ENCODE measurements at places on chromosomes 16 and 17.
A peak's percentile ranks its signal among the peaks of the same experiment; 100 is the strongest.

DNA sequence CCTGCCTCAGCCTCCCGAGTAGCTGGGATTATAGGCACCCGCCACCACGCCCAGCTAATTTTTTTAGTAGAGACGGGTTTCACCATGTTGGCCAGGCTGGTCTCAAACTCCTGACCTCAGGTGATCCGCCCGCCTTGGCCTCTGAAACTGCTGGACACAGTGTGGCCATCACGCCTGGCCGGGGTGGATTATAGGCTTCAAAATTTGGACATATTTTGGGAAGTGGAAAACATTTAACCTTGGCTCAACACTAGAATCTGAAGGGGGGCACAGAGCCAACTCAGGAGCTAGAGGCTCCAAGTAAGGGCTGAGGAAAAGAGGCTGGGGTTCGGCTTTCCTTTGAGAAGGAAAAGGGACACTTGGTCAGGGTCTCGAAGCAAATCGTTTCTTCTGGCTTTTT is 2.2 kb upstream of the CDK5R1 start:
- no peak for DNase-seq

DNA sequence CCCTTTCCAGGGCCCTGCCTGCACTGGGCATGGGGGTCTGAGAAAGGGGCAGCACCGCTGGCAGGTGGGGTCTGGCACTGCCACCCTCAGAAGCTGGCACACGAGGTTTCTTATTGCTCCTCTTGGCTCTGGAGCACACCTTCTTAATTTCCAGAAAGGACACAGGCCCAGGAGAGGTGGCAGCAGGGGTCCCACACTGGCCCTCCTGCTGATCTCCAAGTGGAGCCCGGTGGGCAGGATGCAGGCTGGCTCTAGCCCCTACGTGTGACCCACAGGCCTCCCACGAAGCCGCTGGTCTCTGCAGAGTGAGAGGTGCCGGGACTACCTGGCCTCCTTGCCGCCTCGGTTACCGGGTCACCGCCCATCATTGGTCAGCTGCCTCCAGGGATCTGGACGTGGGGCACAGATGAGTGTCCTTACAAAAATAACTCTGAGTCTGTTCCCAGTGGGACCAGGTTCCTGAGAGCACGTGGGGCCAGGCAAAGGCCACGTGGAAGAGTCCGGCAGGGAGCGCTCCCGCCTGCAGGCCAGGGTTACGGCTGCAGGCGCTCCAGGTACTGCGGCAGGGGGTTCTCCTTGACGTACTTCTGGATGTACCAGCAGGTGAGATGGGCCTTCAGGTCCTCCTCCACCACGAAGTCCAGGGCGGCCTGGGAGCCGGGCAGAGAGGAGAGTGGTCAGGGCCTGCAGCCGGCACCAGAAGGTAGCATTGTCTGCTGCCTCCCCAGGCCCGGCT is 10.3 kb downstream of the NATD1 start:
- DNase-seq, result no peak

GRCh38 chr17:20300436-20300934 is 166.9 kb downstream of the LGALS9B start:
- DNase-seq, result no peak

DNA sequence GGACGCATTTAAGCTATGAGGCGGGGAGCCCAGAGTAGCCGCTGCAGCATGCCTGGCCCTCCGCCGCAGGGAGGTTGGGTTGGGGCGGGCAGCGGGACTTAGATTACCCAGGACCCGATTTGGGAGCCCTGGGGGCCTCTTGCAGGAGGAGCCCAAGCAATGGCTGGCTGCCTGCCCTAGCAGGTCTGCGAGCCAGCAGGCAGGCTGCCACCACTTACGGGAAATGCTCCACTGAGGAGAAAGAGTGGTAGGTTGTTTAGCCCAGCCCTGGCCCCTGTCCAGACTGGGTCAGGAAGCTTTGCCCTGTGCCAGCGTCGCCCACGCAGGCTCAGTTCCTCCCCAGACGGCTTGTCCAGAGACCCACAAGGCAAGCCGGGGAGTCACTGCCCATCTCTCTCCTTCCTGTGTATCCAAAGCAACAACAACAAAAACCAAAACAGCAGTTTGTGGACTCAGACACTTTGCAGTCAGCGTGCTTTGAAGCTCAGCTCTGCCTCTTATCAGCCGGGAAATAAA is 10.3 kb upstream of the TVP23A start:
- DNase-seq, result no peak

GRCh38 chr17:6796017-6796886 is 20.2 kb downstream of the FBXO39 start:
- peak; percentile 10 for DNase-seq

DNA sequence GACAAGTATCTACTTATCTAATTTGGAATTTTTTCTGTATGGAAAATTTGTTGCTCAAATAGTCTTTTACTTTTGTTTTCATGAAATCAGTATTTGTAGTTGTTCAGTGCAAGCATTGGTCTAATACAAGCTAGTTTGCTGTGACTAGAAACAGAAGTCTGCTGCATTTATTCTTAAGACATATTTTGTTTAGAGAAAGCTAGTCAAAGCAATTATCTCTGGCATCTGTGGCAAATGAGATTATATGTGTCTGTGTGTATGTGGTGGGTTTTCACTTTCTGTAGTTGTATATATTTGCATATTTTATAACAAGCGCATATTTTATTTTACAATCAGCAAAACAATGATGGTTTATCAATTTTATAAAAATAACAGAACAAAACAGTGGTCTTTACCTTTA is 96.0 kb upstream of the SIAH1 start:
- no peak for DNase-seq

GRCh38 chr16:11211061-11211976 is 44.7 kb downstream of the SOCS1 start:
- DNase-seq, result no peak

DNA sequence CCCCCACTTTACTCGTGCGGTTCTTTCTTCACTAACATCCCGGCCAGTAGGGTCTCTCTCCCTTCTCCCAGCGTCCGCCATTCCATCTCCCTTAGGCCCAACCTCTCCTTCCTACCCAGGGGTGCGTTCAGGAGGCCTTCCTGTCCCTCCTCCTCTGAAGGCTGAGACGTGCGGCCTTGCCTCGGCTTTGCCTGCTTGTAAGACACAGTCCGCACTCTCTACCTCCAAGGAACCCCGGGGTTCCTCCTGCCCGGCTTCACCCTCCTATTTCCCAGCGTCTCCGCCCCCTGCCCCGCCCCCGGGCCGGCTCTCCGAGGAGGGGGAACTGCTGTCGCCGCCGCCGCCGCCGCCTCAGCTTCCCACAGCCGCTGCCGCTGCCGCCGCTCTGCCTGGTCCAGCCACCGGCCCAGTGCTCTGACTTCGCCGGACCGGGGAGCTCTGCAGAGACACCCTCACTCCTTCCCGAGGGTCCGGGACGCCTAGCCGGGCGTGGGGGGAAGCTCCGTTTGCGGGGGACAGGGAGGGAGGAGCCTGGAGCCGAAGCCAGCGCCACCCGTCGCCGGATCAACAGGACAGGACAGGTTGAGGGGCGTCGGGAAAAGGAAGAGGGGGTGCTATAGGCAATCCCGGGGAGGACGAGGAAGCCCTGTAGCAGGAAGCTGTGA is 1.2 kb upstream of the FGF11 start:
- DNase-seq, result peak; percentile 26

GRCh38 chr17:55990332-55991006 is 162.8 kb upstream of the ANKFN1 start:
- DNase-seq, result no peak

GRCh38 chr16:87040169-87041117 is 276.7 kb downstream of the C16orf95 start:
- no peak for DNase-seq

DNA sequence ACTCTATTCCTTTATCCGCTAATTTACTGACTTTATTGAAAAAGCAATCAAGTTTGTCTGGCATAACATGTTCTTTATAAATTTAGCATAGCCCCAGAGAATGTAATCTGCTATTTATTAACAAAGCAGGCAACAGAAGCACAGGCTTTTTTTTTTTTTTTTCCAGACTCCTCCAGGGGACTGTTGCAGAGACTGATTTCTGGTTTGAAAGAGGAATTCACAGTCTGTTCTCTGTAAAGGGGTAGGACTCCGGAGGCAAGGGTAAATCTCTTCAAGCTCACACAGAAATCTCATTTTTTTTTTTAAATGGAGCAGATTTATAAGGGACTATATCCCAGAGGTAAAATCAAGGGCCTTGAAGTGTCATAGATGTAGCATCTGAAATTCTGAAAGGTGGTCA is 1386.5 kb upstream of the CDH8 start:
- no peak for DNase-seq

- DNase-seq, result no peak
These were observed 2.2 kb upstream of the GSDMA start for GRCh38 chr17:39960524-39961041.

GRCh38 chr17:60646701-60647100 is 30.9 kb upstream of the BCAS3 start:
- DNase-seq, result no peak

GRCh38 chr17:31786796-31787481 is 72.1 kb downstream of the COPRS start:
- DNase-seq, result no peak

GRCh38 chr17:6380915-6381438 is 53.9 kb downstream of the AIPL1 start:
- DNase-seq, result no peak

- no peak for DNase-seq
These were observed 113.9 kb upstream of the FOXF1 start for GRCh38 chr16:86396422-86396821.

DNA sequence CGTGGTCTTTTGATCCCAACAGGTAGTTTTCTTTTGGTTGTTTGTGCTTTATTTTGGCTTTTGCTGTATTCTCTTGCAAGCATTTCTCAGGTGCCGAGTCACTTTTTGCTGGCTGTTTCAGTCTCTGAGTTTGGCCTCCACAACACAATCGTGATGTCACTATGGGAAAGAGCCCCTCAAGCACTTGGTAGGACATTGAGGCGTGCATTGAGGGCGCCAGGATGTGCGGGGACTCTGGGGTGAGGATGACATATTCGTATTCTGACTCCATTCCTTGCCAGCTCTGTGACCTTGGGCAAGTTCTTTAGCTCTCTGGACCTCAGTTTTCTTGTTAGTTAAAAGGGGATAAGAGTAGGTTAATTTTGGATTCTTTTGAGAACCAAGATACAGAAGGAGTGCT is 13.0 kb downstream of the KSR1 start:
- DNase-seq, result no peak

DNA sequence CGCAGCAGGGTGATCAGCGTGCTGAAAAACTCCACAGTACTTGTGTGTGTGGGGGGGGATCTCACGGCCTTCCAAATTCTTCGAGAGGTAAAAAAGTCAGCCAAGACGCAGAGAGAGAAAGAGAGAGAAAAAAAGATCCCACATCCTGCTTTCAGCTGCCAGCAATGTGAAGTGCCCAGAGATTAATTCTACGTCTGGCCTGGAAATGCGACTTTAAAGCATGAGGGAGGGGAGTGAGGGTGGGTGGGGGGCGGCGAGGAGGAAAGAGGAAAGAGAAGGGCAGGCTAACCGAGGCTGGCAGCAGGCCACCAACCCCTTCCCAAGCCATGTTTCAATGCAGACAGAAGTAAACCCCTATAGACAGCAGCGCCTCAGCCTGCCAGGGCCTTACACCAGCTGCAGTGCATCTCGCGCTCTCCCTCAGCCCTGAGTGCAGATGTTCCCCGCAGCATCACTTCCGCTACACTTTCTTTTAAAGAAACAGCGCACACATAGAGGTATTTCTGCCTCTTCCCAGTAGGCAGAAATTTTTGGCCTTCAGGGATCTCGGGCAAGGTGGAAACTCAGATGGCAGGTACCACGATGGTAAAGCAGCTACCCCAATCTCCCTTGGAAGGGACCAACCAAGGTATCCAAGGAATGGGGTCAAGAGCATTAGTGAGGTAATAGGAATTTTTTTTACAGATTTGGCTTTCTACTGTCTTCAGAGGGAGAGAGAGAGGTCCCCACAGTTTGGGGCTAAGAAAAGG is 87.8 kb downstream of the SMG6 start:
- no peak for DNase-seq

- peak; percentile 76 for DNase-seq
These were observed 14.1 kb downstream of the C17orf67 start for GRCh38 chr17:56819431-56820145.

DNA sequence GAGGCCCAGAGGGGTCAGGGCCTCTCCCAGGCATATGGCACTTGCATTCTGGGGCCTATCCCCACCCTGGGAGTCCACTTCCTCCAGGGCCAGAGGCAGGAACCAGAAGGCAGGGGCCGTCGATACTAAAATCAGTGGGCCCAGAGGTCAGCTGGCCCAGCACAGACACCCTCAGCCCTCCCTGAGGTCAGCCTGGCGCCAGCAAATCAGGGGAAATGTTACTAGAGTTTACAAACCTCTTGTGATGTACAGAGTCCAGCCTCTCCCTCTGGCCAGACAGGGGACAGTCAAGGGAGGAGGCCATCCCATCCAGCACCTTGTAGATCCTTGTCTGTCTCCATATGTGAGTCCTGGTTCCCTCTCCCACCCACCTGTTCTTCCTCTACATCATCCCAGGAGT is 10.8 kb downstream of the CDH5 start:
- DNase-seq, result no peak

DNA sequence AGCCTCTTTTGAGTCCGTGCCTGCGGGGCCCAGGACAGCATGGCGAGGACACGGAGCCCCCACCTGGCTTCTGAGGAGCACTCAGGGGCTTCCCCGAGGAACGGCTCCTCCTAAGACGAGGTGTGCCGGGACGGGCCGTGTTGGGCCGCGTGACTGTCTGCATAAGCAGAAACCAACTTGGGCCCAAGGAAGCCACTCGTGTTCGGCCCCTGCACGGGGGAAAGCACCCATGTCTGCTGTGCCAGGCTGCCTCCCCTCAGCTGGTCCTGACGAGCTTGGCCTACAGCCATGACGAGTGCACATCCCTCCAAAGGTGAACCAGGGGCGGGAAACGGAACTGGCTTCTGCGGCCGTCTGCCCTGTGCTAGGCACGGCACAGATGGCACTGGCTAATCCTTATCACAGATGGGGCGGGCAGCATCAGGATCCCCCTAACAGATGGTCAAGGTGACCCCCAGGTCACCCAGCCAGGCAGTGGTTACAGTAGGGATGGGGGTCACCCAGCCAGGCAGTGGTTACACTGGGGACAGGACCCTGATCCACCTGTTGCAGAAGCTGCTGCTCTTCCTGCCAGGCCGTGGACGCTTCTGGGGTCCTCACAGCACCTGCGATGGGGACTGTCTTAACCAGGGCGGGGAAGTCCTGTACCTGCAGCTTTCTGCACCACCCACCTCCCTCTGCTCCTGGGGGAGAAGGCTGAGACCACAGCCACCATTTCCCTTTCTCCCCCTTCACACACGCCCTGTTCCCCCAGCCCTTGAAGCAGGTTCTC is 25.6 kb downstream of the MRM3 start:
- no peak for DNase-seq

DNA sequence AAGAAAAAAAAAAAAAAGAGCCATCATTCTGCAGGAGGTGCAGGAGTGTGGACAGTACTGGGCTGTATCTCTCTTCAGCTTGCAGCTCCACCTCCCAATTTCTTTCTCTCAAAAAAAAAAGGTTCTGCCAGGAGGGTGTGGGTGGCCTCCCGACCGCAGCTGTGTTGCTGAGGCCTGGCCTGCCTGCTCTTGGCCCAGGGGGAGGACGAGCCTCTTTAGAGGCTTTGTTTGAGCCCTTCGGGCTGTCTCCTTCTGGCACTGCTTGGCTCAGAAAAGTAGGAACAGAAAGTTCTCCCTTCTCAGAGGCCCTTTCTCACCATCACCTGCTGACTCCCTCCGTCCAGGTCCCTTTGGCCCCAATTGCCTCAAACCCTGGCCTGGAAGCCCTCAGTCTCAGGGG is 22.2 kb upstream of the C17orf107 start:
- no peak for DNase-seq

- DNase-seq, result peak; percentile 65
These were observed 2.8 kb upstream of the FUS start for GRCh38 chr16:31177136-31177535.
